ENCODE measurements at places on chromosomes 6 and 20.

- no peak for DNase-seq
These were observed 214.2 kb downstream of the SYNDIG1 start for GRCh38 chr20:24683676-24684075.

- DNase-seq: no peak
These were observed 717 bp downstream of the CSNK2A1 start for GRCh38 chr20:542777-543368.

DNA sequence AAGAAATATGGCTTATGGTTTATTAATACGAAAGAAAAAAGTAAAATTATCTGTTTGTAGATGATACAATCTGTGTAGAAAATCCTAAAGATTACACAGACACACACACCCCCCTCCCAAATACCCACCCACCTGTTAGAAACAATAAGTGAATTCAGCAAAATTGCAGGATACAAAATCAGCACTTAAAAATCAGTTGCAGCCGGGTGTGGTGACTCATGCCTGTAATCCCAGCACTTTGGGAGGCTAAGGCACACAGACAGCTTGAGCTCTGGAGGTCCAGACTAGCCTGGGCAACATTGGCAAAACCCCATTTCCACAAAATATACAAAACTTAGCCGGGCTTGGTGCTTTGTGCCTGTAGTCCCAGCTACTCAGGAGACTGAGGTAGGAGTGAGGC lies 42.3 kb downstream of the NINL start:
- peak; percentile 51 for DNase-seq

GRCh38 chr6:161446949-161447348 lies 173.1 kb upstream of the AGPAT4 start:
- DNase-seq: no peak

DNA sequence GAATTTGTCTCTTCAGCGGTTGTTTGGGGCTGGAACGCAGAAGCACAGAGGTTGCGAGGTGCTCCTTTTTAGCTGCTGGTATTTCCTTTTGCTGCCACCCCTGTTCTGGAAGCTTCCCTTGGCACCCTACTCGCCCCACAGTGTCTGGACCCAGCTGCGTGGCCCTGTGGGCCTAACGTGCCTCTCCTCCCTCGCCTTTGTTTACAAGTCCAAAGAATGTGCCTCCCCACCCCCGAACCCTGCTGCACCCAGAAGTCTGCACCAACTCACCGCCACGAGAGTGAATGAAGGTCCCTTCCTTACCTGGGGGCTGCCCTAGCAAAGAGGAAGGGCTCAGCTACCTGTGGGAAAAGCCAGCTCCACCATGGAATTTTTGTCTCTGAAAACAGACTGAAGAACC lies 139.7 kb upstream of the RPS6KA2 start:
- no peak for DNase-seq

GRCh38 chr6:1620504-1621069 lies 10.9 kb downstream of the FOXC1 start:
- DNase-seq: no peak
